ENCODE measurements at places on chromosomes 1 and 21. TPM values are rescaled to one million over a fixed set of nuclear protein-coding genes. Genes with fewer than 3 reads are reported as not detected.

GRCh38 chr1:99704356-99704816 is 58.5 kb downstream of the PALMD start:
- H3K27ac ChIP-seq, result no peak overlapping the region
- H3K27me3 ChIP-seq, result no peaks in the 10 kb centered on the region
- peaks cover 37% of the 10 kb centered on the region for H3K4me1 ChIP-seq
- no peak overlapping the region for H3K4me3 ChIP-seq

CD1C gene
- polyA plus RNA-seq, result 43.4 TPM

GRCh38 chr21:42854246-42855010 is 24.9 kb downstream of the WDR4 start:
- no peaks in the 10 kb centered on the region for H3K4me1 ChIP-seq
- peaks cover 100% of the 10 kb centered on the region for H3K36me3 ChIP-seq
- H3K27ac ChIP-seq, result no peak overlapping the region
- H3K4me3 ChIP-seq, result no peak overlapping the region

DNA sequence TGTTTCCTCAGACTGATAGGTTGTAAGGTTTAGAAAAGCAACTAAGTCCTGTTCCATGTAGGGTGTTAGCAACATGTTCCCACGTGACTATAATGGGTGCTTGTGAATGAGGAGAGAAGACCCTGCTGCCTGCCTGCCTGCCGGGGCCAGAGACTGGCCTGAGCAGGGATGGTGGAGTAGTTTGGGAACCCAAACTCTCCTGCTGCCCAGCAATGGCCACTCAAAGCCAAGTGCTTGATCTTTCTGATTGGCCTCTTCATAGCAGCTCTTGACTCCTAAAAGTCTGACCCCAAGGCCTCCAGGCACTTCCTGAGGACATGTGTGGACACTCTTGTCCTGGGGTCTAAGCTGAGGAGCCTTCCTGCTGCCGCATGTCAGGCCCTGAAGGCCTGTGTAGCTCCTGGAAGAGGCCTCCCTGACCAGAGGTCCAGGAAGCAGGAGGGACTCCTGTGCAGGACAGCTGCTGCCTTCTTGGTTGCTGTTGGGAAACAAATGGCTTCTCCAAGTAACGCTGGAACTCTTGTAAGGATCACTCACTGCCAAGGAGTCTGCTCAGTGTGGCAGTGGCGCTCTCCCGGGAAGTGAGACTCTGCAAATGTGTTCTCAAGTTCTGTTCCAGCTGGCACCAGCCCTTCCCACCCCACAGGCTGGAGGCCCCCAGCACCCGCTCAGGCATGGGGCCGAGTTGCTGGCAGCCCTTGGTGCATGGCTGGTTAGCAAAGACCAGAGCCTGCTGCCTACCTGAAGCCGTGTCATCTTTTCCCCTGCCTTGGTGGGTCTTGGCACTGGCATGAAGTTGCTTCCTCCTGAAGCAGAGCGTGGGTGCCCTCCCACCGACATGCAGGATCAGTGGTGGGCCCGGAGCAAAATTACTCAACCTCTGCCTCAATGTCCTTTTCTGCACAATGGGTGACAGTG is 35.5 kb downstream of the MAN1C1 start:
- no peak overlapping the region for H3K27ac ChIP-seq
- no peaks in the 10 kb centered on the region for H3K4me1 ChIP-seq

- no peak overlapping the region for H3K27ac ChIP-seq
- H3K27me3 ChIP-seq, result no peaks in the 10 kb centered on the region
- H3K36me3 ChIP-seq, result no peaks in the 10 kb centered on the region
- no peaks in the 10 kb centered on the region for H3K4me1 ChIP-seq
- no peak overlapping the region for H3K4me3 ChIP-seq
- no peak for DNase-seq
These were observed 40.1 kb downstream of the AJAP1 start for GRCh38 chr1:4694492-4694891.

- no peak overlapping the region for H3K4me3 ChIP-seq
- no peak overlapping the region for H3K27ac ChIP-seq
- no peaks in the 10 kb centered on the region for H3K4me1 ChIP-seq
- H3K36me3 ChIP-seq, result no peaks in the 10 kb centered on the region
- H3K27me3 ChIP-seq, result no peaks in the 10 kb centered on the region
These were observed 268.6 kb downstream of the KAZN start for GRCh38 chr1:14866911-14867612.

OR6N1 gene
- polyA plus RNA-seq, result not detected

DNA sequence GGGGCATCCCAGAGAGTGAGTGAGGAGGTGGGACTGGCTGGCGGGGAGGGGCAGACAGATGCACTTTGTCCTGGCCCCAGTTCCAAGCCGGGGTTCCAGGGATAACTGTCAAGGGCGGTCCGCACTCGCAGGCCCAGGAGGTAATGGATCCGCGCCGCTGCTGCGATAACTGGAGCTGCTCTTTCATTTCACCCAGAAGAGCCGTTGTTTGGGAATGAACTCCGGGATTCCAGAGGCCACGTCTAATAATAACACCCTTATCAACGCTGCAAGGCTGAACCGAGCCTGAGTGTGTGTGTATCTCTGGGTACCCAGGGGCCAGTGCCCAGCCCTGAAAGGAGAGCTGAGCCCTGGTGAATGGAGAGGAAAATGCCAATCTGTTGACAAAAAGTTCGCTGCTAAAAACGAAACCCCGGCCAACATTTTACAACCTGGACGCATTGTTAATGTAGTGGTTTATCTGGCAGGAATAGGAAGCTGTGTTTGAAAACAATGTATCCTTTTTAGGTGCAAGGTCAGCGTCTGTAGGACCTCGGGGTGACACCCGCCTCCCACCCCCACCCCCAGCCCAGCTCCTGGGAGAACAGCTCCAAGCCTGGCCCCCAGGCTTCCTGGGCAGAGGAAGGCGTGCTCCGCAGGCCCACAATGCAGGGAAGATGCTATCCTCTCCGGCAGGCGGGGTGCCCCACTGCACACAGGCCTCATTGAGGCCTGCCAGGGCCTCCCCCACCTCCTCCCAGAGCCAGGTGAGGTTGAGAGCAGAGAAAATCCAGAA is 119.7 kb downstream of the PROX1 start:
- H3K27ac ChIP-seq, result no peak overlapping the region
- no peaks in the 10 kb centered on the region for H3K36me3 ChIP-seq
- no peaks in the 10 kb centered on the region for H3K4me1 ChIP-seq

DNA sequence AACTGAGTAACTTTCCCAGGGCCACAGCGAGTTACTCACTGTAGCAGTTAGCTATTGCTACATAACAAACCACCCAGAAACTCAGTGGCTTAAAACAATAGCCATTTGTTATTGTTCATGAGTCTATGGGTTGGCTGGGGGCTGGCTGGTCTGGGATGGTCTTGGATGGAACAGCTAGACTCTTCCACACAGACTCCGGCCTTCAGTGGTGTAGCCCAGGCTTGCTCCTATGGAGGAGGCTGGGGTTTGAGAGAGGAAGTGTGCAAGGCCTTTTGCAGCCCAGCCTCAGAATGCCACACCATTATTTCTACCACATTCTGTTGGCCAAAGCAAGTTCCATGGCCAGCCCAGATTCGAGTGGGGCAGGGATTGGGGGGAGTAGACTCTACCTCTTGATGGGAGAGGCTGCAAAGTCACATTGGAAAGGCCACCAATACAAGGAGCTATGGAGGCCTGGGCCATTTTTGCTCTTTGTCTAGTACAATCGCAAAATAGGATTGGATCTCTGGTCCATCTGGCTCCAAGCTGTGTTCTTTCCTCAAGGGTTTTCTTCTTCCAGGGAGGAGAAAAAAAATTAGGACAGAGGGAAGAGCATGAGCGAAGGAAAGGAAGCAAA is 37.5 kb upstream of the TTC22 start:
- H3K4me3 ChIP-seq, result no peak overlapping the region
- no peaks in the 10 kb centered on the region for H3K27me3 ChIP-seq
- no peak overlapping the region for H3K27ac ChIP-seq
